ENCODE measurements at places on chromosomes 13 and 19. TPM values are rescaled to one million over a fixed set of nuclear protein-coding genes. Genes with fewer than 3 reads are reported as not detected.
A peak's percentile ranks its signal among the peaks of the same experiment; 100 is the strongest.

DNA sequence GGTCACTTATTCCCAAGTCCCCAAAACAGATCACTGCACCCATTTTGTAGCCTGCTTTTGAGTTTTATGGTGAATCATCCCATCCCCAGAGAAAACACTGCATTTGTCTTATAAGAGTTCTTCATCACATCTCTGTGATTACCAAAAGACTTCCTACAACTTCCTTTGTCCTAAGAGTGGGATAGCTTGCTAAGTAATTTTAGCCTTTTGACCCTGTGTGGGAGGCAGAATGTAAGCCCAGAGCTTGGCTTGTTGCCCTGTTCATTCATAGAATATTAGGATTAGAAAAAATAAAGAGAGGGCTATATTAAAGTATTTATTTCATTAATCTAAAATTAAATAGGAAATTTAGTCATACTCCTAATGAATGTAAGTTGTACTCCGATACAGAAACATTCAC lies 213.3 kb downstream of the MZT1 start:
- H3K27ac ChIP-seq = no peak overlapping the region
- H3K27me3 ChIP-seq = no peaks in the 10 kb centered on the region
- DNase-seq = no peak
- no peak overlapping the region for H3K4me3 ChIP-seq
- H3K36me3 ChIP-seq = no peaks in the 10 kb centered on the region
- H3K4me1 ChIP-seq = no peaks in the 10 kb centered on the region

DNA sequence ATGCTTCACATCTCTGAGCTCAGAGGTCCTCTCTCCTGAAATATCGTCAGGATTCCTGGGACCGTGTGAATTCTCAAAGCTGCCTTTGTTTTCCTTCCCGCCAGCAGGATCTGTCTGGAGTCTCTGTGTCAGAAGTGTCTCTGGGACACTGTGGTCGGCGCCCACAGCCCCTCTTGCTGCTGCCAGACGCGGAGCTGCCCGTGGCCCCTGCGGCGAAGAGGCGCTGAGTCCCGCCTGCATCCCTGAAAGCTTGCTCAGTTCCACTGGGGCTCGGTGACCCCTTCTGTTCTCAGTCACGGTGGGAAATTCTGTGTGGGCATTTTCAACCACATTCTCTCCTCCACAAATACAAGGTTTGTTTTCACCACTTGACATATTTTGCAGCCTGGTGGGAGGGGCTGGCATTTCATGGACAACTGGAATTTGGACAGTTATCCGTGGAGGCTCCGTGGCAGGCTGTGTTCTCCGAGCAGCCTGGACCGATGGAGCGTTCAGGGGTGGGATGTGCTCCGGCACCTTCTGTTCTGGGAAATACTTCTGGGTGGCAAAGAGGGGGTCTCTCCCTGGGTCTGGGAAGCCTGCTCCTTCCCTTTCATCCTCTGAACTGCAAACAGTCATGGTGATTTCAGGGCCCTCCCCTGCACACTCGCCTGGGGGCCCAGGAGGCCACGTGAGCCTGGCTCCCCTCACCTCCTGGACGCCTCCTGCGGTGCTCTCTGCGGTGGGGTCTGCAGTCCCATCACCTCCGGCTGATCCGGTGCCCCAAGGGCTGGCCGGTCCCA lies 42.6 kb upstream of the GRTP1 start:
- no peak for DNase-seq
- no peaks in the 10 kb centered on the region for H3K36me3 ChIP-seq
- H3K27ac ChIP-seq = peak overlapping the region; percentile 83
- H3K4me1 ChIP-seq = peaks cover 63% of the 10 kb centered on the region
- H3K27me3 ChIP-seq = no peaks in the 10 kb centered on the region
- H3K4me3 ChIP-seq = no peak overlapping the region

The GARIN5A gene
- total RNA-seq = 1.9 TPM

DNA sequence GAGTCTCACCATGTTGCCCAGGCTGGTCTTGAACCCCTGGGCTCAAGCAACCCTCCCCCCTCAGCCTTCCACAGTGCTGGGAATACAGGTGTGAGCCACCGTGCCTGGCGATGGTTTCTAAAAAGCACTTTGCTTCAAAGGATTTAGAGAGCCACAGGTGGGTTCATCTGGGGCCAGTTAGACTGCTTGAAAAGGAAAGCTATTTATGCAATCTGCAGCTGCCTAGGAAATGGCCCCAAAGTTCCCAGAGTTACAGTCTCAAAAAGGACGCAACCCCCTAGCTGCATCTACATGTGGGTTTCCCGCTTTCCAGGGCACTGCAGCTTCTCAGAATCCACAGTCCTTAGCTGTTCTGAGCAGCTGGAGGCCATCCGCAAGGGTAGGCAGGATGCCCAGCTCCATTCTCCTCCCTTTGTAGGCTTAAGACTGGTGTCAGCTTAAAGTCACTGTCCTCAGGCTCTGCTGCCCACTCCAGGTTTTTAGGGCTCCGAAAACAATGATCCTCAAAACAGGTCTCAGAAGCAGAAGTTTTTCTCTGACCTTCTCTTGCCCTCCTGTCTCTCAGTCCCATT lies 41.4 kb downstream of the ZNF823 start:
- no peaks in the 10 kb centered on the region for H3K36me3 ChIP-seq
- H3K27me3 ChIP-seq = no peaks in the 10 kb centered on the region
- H3K27ac ChIP-seq = no peak overlapping the region
- no peaks in the 10 kb centered on the region for H3K4me1 ChIP-seq

- H3K4me3 ChIP-seq = no peak overlapping the region
- H3K27me3 ChIP-seq = no peaks in the 10 kb centered on the region
- H3K4me1 ChIP-seq = peaks cover 8% of the 10 kb centered on the region
- DNase-seq = no peak
- no peak overlapping the region for H3K27ac ChIP-seq
Measured at GRCh38 chr13:99280166-99280565, 22.0 kb upstream of the GPR18 start.

- H3K4me3 ChIP-seq = no peak overlapping the region
- no peaks in the 10 kb centered on the region for H3K27me3 ChIP-seq
- peak; percentile 64 for DNase-seq
- peaks cover 9% of the 10 kb centered on the region for H3K4me1 ChIP-seq
Measured at GRCh38 chr19:45798995-45799517, 6.4 kb upstream of the DMWD start.

GRCh38 chr13:109818886-109819285 lies 32.5 kb upstream of the IRS2 start:
- H3K36me3 ChIP-seq = no peaks in the 10 kb centered on the region
- DNase-seq = no peak
- no peaks in the 10 kb centered on the region for H3K4me1 ChIP-seq
- H3K27me3 ChIP-seq = peaks cover 14% of the 10 kb centered on the region
- no peak overlapping the region for H3K4me3 ChIP-seq
- no peak overlapping the region for H3K27ac ChIP-seq

The CGB5 gene
- not detected for total RNA-seq

DNA sequence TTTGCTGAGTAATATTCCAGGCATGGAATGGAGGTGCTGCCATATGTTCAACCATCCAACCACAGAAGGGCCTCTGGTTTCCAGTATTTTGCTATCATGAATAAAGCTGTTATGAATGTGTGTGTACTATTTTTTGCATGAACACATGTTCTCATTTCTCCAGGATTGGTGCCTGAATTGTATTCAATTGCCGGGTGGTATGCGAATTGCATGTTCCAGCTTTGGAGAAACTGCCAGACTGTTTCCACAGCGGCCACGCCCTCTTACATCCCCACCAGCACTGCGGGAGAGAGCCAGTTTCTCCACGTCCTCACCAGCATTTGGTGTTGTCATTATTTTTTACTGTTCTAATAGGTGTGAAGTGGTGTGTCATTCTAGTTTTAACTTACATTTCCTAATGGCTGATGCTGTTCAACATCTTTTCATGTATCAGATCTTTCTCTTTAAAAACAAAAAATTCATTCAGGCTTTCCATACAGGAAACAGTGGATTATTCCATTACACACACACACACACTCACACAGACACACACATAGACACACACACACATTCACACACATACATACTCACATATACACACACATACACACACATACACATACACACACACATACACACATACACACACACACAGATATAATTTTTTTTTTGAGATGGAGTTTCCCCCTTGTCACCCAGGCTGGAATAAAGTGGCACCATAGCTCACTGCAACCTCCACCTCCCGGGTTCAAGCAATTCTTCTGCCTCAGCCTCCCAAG lies 154.1 kb downstream of the PTPRS start:
- H3K4me1 ChIP-seq = no peaks in the 10 kb centered on the region
- no peak for DNase-seq
- H3K4me3 ChIP-seq = no peak overlapping the region

GRCh38 chr13:26988059-26988769 lies 183.4 kb downstream of the USP12 start:
- H3K4me3 ChIP-seq = no peak overlapping the region
- H3K36me3 ChIP-seq = no peaks in the 10 kb centered on the region
- H3K27ac ChIP-seq = no peak overlapping the region
- no peaks in the 10 kb centered on the region for H3K27me3 ChIP-seq
- DNase-seq = no peak

The TUBGCP3 gene
- total RNA-seq = 23.8 TPM

DNA sequence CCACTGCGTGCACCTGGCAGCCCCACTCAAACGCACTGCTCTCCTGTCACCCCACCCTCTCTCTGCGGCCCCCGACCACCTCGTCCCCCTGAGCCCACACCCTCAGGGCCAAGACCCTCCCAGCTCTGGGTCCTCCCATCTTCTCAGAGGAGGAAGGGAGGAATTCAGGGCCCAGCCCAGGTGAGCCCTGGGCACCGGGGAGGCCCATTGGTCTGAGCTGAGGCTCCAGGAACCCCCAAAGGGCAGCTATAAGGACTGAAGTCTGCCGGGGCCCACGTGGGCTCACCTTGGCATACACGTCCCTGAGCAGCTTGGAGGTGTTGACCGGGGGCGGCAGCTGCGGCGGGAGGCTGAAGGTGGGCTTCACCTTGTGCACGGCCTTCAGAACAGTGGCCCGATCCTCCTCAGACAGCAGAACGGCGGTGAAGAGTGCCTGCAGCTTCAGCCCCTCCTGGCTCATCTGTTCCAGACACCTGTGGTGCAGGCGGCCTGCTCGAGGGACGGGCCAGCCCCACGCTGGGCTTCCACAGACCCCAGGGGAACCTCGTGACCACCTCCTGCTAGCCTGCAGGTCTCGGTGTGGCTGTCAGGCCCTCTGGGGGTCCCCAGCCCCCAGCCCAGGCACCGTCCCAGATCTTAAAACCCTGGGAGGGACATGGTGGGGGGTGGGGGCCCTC lies 8.8 kb downstream of the POLRMT start:
- no peaks in the 10 kb centered on the region for H3K4me1 ChIP-seq
- no peak for DNase-seq
- no peak overlapping the region for H3K27ac ChIP-seq

DNA sequence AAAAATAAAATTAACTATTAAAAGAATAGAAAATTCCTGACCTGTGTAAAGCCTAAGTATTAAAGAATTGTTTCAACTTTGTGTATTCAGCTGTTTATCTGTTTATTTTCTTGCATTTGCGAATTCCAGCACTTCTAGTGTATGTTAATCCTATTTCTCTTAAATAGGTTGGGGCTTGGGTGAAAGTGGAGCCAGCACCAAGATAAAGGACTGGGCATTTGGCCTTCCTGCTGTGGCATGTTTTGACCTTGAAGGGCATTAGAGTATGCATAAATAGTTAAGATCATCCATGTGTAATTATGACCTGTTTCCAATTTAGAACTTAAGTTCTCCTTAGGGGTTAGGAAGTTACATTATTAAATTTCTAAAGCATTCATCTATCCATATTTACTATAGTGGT lies 151.3 kb downstream of the NBEA start:
- H3K27me3 ChIP-seq = no peaks in the 10 kb centered on the region
- H3K27ac ChIP-seq = no peak overlapping the region
- no peak for DNase-seq
- H3K4me1 ChIP-seq = no peaks in the 10 kb centered on the region
- no peak overlapping the region for H3K4me3 ChIP-seq
- no peaks in the 10 kb centered on the region for H3K36me3 ChIP-seq

The RAB3A gene
- total RNA-seq = 24.1 TPM

- H3K27ac ChIP-seq = no peak overlapping the region
- no peaks in the 10 kb centered on the region for H3K27me3 ChIP-seq
- H3K36me3 ChIP-seq = no peaks in the 10 kb centered on the region
- no peaks in the 10 kb centered on the region for H3K4me1 ChIP-seq
- DNase-seq = no peak
Measured at GRCh38 chr19:40157059-40157458, 34.2 kb upstream of the MAP3K10 start.

GRCh38 chr19:13033819-13034611 lies 38.7 kb downstream of the NFIX start:
- peaks cover 100% of the 10 kb centered on the region for H3K4me1 ChIP-seq
- H3K36me3 ChIP-seq = no peaks in the 10 kb centered on the region
- H3K27ac ChIP-seq = peak overlapping the region; percentile 87

- H3K27ac ChIP-seq = no peak overlapping the region
- H3K4me3 ChIP-seq = no peak overlapping the region
- peaks cover 35% of the 10 kb centered on the region for H3K4me1 ChIP-seq
Measured at GRCh38 chr19:12954612-12954962, 2.4 kb downstream of the GADD45GIP1 start.

GRCh38 chr19:58401840-58402421 lies 6.5 kb downstream of the RNF225 start:
- peaks cover 9% of the 10 kb centered on the region for H3K27me3 ChIP-seq
- H3K4me1 ChIP-seq = peaks cover 25% of the 10 kb centered on the region
- no peaks in the 10 kb centered on the region for H3K36me3 ChIP-seq
- H3K27ac ChIP-seq = no peak overlapping the region
- H3K4me3 ChIP-seq = peak overlapping the region; percentile 56

DNA sequence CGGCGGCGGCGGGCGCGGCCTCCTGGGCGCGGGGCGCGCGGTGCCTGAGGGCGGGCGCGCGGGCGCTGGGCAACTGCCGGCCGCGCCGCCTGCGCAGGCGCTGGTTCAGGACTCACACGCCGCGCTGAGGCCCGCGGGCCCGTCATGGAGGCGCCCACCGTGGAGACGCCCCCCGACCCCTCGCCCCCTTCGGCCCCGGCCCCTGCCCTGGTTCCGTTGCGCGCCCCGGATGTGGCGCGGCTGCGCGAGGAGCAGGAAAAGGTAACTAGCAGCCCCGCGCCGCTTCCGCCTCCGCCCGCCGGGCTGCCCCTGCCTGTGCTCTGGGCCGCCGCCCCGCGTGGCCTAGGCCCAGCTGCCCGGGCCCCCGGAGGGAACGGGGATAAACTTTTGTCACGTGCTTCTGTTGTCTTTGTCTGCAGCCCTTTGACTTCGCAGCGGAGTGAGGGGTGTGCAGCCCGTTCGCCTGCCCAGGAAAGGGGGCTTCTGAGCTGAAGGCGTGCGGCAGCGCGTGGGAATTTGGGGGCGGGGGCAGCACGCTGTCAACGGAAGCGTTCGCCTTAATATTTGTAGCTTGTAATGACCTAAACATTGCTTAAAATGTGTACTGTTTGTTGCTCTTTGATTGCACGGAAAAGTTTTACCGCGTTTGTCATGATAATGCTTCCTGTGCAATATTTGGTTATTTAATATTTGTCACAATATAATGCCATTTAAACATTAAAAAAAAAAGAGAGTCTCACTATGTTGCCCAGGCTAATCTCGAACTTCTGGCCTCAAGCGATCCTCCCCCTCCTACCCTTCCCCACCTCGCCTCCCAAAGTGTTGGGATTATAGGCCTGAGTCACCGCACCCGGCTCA lies 594 bp downstream of the URI1 start:
- H3K27ac ChIP-seq = peak overlapping the region; percentile 31
- H3K4me3 ChIP-seq = peak overlapping the region; percentile 76
- no peaks in the 10 kb centered on the region for H3K27me3 ChIP-seq
- peak; percentile 72 for DNase-seq
- peaks cover 31% of the 10 kb centered on the region for H3K4me1 ChIP-seq
- no peaks in the 10 kb centered on the region for H3K36me3 ChIP-seq

GRCh38 chr19:55071129-55071502 lies 4.6 kb upstream of the EPS8L1 start:
- no peak overlapping the region for H3K27ac ChIP-seq
- no peak overlapping the region for H3K4me3 ChIP-seq
- H3K36me3 ChIP-seq = no peaks in the 10 kb centered on the region

The RFXAP gene
- 4.2 TPM for total RNA-seq

GRCh38 chr13:66665991-66666390 lies 564.1 kb downstream of the PCDH9 start:
- no peaks in the 10 kb centered on the region for H3K36me3 ChIP-seq
- no peaks in the 10 kb centered on the region for H3K4me1 ChIP-seq
- H3K4me3 ChIP-seq = no peak overlapping the region

Data from heart right ventricle (tissue), 16 donors.